Ovary (tissue), 10 donors: ENCODE measurements at places on chromosomes 4 and X.

GRCh38 chr4:86155766-86156165 is 204.1 kb downstream of the MAPK10 start:
- DNase-seq: no peak

- no peak for DNase-seq
Observed at GRCh38 chrX:80576806-80577533, 156.7 kb downstream of the TENT5D start.

DNA sequence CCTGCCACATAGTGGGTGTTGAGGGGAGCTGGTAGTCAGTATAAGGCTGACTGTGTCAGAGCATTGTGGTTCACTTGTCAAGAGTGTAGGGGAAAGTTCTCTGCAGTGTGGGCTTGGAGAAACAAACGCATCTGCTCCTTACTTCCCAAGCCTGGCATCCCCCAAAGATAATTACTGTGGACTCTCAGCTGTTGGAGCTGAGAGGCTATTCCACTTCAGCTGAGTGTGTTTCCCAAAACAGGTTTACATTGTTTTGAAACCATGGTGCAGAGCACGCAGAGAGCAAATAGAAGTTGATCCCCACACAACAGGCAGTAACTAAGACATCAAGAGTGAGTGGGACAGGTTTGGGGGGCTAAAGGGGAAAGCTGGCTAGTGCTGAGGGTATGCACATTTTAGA is 181.0 kb upstream of the EOLA2 start:
- DNase-seq: no peak

DNA sequence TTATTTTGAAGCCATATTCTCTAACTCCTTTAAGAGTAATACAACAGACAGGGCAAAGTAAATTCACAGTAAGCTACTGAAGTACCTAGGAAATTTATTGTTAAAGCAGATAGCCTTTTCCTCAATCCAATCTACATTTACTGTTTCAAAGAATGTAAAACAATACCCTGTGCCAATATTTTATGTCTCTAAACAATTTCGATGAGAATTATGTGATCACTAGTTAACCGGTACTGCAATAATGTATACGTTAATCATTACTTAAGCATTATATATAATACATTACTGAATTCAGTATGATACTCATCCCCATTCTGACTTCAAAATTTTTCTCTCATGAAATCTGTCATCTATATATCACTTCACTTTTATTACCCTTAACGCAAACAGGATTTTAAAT is 28.5 kb downstream of the KLHL13 start:
- DNase-seq: no peak

GRCh38 chr4:119725688-119726330 is 97.2 kb upstream of the PDE5A start:
- DNase-seq: no peak

DNA sequence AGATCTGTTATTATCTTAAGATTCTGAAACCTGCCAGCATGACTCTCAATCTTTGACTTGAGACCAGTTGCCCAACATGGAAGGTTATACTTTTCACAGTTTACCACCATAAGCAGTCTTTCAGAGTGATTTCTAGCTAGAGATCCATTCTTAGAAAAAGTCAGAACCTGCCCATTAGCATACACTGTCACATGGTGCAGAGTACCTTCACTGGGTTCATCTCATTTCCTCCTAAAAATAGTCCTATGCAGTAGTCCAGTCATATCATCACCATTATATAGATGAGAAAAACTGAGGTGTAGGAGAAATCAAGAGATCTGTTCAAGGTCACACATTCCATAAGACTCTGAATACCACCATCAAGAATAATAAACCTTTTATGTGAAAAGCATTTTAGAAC is 153.6 kb downstream of the AR start:
- DNase-seq: no peak

- DNase-seq: no peak
Observed at GRCh38 chr4:37445023-37445422, 200.5 kb downstream of the NWD2 start.

- no peak for DNase-seq
Observed at GRCh38 chr4:174281182-174281737, 2.2 kb downstream of the FBXO8 start.
